ENCODE measurements at places on chromosomes 3 and 15.

DNA sequence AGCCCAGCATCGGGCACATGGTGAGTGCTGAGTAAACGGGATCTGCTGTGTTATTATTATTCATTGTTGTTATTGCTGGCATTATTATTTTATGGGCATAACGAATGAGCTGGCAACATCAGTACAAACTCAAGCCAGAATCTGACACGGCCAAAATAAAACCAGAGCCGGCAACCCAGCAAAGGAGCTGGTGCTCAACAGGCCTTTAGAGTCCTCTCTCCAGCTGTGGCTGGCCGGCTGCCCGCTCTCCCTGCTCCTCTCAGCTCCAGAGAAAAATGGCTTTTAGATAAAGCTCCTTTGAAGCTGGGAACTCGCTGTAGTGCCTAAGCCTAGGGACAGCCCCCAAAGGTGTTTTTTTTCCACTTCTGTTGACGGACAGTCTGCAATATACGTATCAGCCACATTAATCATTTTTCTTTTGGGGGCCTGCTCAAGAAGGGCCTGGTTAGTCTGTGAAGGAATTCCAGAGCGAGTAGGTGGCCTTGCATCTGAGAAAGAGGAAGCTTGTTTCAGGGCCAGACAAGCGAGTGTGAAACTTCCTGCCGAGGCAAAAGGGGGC lies 193.9 kb upstream of the UBE2E1 start:
- DNase-seq: no peak

- no peak for DNase-seq
These were observed 56.3 kb downstream of the ISG20 start for GRCh38 chr15:88695101-88695500.

- DNase-seq: no peak
These were observed 112.2 kb upstream of the NANOGP8 start for GRCh38 chr15:35197306-35197705.

DNA sequence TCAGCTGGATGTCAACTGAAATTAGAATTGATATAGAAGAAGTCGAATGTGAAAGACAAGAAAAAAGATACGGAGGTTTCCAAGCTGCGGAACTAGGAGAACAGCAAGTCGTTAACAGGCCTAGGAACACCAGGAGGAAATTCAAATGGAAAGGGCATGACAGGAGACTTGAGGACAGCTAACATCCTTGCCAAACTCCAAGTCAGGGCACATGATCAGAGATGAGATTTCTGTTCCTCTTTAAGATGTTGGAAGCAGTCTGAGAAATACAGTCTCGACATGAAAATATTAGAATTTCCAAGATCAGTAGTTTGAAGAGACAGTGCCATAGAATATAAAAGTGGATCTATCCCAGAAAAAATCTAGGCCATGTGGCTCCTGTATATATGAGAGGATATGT lies 5.0 kb downstream of the MYO5A start:
- no peak for DNase-seq

- DNase-seq: no peak
These were observed 348.4 kb upstream of the THBS1 start for GRCh38 chr15:39232512-39232911.

DNA sequence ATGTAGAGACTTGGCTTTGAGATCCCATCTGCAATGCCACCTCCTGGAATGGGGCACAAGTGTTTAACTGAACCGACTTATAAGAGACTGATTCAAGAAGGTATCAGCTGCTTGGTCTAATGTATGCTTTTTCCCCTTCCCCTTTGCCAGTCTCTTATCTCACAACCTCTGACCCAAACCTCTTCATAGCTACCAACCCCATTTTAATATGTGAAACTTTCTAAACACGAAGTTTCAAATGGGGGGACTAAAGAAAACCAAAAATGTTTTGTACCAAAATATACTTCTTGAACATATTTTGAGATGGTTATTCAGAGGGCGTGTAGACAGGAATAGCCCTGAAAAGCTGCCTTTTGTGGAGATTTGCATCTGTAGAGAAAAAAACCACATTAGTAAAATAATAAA lies 73.1 kb downstream of the OXSM start:
- no peak for DNase-seq

GRCh38 chr3:61288446-61288845 lies 37.2 kb upstream of the FHIT start:
- no peak for DNase-seq

DNA sequence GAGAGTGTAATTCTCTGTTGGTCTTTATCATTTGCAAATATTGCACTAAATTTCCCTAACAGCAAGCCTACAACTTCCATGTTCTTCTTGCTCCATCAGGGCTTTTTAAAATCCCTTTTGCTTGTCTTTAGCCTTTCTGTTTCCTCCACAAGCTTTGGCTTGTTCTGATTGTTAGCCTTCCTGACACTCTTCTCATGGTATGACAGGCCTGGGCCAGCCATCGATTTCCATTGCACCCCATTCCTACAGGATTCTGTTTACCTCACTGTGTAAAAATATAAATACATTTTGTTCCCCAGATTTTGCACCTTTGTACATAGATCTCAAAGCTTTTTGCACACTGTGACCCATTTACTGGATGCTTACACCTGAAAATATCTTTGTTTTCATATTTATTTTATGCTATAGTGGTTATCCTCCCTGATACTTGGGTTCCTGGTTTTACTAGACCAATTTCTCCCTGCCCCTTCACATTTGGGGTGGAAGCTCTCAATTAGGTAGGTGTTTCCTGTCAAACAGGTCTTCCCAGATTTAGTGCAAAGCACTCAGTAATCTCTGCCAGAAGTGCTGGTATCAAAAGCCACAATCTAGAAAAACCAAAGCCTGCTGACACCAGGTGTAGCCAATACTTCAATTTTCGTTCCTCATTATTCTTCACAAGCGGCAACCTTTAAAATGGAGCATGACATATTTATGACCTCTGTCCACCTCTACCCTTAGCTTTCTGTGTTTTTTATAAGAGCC lies 57.9 kb upstream of the PPP2R3A start:
- DNase-seq: no peak

- DNase-seq: no peak
These were observed 16.3 kb downstream of the FAN1 start for GRCh38 chr15:30919877-30920550.
